ENCODE measurements at places on chromosomes 2 and 18.

GRCh38 chr2:204282525-204282924 lies 262.8 kb upstream of the PARD3B start:
- no peak for DNase-seq

- peak; percentile 17 for DNase-seq
Observed at GRCh38 chr2:23563673-23564614, 179.0 kb downstream of the KLHL29 start.

DNA sequence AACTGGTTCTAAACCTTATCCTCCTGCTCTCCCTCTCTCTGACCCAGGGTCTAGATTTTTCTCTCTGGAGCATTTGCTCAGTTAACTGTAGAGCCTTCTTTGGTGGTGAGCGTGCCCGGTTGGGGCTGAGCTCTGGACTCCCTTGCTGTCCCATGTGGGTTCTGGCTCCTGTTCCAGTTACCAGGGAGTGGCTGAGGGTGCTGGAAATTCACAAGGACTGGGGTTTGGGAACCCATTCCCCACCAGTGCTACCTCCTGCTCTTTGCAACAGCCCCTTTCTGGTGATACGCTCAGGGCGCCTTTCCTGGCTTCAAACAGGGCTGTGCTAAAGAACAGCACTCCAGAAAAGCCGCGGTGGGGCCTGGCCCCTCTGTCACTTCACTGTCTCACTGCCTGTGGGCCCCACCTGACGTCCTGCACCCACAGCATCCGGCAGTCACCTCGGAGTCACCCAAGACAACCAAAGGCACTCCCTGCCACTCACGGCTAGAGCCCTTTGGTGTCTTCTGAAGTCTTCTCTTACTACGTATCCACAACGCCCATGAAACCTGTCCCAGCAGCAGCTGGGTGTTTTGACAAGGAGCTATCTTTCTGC lies 41.3 kb downstream of the CAPN13 start:
- DNase-seq = no peak

DNA sequence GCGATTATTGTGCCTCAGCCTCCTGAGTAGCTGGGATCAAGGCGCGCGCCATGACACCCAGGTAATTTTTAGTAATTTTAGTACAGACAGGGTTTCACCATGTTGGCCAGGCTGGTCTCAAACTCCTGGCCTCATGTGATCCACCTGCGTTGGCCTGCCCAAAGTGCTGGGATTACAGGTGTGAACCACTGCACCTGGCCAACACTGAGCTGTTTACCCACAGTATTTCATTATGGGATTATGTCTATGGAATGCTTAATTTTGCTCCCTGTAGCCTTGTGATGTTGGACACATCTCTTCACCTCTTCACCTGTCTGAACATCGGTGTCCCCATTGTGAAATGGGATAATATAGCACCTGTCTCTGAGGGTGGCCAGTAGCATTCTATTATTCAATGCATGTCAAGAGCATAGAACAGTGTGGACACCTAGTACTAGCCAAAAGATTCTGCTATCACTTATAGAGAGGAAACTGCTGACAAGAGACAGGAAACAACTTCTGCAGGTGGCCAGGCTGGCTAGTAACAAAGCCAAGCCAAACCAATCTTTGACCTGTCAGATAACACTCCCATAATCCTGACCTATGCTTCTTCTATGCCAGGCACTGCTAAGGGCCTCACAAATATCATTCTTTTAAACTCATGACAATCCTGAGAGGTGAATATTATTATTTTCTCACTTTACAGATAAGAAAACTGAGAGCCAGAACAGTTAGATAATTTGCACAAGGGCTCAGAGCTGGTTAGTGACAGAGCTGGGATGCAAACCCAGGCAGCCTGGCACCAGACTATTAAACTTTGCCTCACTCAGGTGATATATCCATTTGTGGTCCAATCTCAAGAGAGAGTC lies 29.4 kb upstream of the REEP1 start:
- DNase-seq = no peak

- no peak for DNase-seq
Observed at GRCh38 chr2:38685116-38685735, 19.3 kb downstream of the GALM start.

DNA sequence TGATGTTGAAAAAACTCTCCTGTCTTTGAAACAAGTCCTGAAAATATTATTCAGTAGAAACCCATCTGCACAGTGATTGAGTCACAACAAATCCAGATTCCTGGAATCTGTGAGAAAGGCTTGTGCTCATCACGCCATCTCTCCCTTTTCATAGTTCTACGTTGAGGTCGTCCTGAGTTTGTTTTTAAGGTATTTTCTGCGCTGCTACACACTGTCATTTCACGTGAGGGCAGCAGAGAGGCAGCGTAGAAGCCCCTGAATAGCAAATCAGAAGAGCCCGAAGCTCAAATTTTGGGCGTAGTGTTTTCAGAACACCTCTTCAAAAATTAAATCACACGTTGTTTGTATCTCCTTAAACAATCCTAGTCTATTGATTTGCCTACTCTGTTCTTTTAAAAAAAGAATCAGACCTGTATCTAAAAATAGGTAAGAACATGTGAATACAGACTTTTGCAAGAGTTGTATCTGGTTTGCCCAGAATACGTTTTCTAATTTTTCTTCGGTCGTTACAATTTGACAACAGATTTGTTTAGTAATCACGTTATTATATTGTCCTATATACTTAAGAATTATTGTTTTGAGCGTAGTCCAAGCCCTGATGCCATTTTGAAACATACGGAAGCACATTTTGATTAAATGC lies 61.6 kb upstream of the SLC38A11 start:
- peak; percentile 19 for DNase-seq

- DNase-seq = no peak
Observed at GRCh38 chr2:230778350-230779063, 65.9 kb downstream of the CAB39 start.

- peak; percentile 40 for DNase-seq
Observed at GRCh38 chr2:102122115-102122514, 20.4 kb upstream of the IL1R1 start.

DNA sequence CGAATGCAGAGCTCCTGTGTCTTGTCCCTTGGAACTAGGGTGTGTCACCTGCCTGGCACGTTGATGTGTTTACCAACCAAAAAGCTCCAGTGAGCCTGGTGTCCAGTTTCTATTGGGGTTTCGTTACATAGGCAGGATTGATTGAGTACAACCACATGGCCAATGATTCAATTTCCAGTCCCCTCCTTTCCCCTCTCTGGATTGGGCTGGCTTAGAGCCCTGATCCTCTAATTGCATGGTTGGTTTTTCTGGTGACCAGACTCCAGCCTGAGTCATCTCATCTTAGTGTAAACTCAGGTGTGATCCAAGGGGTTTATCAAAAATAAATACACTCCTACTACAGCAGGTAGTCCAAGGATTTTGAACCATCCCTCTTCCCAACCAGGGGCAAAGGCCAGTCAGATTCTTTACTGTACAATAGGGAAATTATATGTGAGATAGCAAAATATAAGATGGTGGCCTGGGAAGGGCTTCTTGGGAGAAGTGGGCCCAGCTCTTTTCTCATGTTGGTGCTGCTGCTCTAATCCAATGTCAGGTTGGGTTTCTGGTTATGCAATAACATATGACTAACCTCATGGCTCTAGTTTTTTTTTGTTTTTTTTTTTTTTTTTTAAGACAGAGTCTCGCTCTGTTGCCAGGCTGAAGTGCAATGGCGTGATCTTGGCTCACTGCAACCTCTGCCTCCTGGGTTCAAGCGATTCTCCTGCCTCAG lies 64.7 kb upstream of the MGAT5 start:
- no peak for DNase-seq

DNA sequence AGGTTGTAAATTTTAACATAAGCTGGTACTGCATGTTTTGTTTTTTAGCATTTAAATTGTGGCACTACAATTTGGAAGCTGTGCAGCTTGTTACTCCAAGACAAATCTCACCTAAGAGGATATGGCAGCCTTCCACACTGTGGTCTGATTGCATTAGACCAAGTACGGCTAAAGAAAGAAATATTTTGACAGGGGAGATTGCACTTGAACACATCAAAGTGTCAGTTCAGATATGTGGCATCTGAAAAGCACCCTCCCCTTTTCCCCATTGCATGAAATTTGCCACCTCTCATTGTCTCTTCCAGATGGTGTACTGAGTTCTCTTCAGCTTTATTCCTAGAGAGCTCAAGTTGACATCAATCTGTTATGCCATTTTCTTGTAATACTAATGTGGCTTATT lies 295.9 kb downstream of the ERBB4 start:
- DNase-seq = no peak

DNA sequence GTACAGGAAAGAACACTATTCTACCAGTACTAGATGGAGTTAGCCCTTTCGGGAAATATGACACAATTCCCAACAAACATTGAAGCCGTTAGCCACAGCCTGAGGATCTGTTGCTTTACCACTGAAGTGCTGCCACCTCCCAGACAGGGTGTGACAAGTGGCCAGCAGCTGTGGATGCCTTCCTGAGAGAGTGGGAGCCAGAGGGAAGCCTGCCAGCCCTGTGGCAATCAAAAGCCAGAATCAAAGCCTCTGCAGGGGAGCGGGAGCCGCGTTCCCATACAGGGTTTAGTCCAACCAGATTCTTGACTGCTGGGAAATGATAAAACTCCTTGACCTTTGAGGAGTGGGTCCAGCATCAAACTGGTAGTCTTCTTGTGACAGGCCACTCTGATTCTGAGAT lies 38.0 kb downstream of the SLC4A1AP start:
- DNase-seq = no peak

DNA sequence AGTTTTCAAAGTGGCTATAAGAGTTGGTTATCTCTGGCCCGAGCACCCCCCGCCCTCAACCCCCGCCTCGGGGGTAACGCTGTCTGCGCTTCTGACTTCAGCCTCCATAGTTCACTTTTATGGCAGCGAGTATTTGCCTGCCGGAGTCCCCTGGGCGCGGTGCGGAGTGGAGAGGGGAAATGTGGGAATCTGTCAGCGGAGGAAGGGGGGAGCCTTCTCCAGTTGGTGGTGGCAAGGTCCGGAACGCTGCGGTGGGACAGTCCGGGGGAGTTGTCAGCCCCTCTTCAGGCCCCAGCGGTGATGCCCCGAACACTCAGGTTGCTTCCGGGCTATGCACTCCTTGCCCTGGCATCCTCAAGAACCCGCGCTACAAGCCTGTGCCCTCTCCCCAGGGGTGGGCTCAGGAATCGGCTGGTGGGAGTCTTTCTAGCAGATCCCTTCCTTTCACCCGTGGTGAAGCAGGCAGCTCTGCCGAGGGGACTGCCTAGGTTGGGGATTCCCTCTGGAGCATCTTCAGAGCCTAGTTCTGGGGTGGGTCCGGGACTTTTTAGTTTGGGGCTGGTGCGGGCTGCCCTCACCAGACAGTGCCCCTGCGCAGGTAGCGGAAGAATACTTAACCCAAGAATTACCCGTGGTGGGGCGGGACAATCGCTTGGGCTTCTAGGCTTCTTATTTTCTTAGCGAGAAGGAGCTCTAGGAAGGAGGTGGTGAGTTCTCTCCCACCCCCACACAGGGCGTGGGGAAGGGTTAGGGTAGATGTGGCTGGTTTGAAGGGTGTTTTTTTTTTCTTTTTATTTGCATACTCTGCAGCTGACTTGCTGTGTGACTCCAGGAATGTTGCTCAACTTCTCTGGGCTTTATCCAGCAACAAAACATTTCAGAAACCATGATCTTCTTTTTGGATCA lies 1.6 kb downstream of the ATOH8 start:
- DNase-seq = no peak

- no peak for DNase-seq
Observed at GRCh38 chr2:173223871-173224270, 130.8 kb upstream of the CDCA7 start.

DNA sequence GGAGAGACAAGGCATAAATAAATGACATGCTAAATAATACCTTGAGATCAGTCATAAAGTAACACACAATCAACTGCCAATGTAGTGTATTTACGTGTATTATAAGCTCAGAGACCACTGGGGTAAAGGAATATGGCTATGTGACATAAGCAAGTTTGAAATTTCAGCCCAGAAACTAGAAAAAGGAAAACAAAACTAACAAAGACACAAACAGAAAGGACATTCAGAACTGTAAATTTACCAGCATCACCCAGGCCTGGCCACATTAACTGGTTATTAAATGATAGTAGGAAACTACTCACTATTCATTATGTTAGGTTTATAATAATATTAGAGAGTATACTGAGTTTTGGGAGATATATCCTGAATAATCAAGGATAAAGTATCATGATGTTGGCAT lies 98.8 kb downstream of the METTL8 start:
- no peak for DNase-seq

- DNase-seq = no peak
Observed at GRCh38 chr2:46148369-46148736, 148.9 kb upstream of the EPAS1 start.

DNA sequence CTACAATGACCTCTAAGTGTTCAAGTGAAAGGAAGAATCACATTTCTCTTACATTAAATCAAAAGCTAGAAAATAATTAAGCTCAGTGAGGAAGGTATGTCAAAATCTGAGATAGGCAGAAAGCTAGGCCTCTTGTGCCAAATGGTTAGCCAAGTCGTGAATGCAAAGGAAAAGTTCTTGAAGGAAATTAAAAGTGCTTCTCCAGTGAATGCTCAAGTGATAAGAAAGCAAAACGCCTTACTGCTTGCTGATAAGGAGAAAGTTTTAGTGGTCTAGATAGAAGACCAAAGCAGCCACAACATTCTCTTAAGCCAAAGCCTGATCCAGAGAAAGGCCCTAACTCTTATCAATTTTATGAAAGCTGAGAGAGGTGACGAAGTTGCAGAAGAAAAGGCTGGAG lies 932.3 kb upstream of the ACVR2A start:
- DNase-seq = no peak

DNA sequence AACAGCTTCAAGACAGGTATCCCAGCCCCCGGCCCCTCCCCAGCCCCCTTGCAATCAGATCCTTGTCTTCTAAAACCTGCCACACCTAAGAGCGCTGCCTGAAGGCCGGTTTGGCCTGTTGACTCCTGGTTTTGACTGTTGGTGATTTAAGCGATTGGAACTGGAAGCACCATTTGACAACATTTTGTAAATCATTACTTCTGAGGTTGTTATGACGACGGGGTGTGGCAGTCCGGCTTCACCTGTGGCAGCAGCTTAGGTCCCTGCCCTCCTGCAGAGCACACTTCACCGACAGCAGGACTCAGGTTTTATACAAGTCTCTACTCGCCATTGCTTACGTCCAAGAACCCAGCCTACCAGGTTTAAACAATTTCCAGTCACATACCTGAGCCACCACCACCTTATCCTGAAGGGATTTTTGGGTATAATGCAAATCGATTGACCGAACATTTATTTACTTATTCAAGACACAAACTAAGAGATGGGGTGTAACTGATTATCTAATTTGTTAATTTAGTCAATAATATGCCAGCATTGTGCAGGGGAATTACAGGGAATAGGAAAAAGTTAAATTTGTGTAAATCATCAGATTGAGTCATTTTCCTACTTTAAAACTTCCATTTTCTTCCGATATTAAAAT lies 707 bp upstream of the DGUOK start:
- DNase-seq = no peak

GRCh38 chr2:8571792-8572499 lies 109.9 kb upstream of the ID2 start:
- no peak for DNase-seq

DNA sequence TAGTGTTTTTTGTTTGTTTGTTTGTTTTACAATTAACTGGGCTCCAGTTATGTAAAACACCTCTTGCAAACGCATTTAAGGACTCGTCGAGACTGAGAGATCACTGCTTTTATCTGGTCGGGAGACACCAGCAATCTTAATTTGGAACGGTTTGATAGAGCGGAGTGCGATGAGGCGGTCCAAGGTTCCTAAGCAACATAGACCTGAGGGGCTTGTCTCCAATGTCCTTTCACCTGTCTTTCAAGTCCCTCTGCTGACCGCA lies 729 bp upstream of the SELENOI start:
- DNase-seq = no peak

GRCh38 chr2:47134386-47135090 lies 20.6 kb downstream of the STPG4 start:
- no peak for DNase-seq

All from HS-27A (cell line).